ENCODE measurements at places on chromosomes 5 and 9.

DNA sequence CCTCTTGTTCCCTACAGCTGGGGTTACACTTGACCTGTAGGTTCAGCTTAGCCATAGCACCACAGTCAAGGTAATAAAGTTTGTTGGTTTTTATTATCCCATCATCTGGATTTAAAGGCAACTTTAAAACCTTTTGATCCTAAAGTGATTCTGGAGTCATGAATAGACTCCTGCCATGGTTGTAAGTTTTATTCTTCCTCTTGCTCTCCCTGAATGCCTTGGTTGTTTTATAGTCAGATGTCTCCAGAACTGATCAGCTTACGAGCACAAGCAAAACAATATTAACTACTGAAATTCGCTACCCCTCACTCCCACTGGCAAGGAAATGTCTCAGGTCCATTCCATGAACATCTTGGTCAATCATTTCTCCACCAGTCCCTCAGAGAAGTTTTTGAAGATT is 1328.6 kb downstream of the PTPRD start:
- no peak for DNase-seq

GRCh38 chr5:94983861-94984535 is 300.9 kb downstream of the MCTP1 start:
- no peak for DNase-seq

- DNase-seq = no peak
Observed at GRCh38 chr9:34992376-34992951, 2.9 kb downstream of the DNAJB5 start.

DNA sequence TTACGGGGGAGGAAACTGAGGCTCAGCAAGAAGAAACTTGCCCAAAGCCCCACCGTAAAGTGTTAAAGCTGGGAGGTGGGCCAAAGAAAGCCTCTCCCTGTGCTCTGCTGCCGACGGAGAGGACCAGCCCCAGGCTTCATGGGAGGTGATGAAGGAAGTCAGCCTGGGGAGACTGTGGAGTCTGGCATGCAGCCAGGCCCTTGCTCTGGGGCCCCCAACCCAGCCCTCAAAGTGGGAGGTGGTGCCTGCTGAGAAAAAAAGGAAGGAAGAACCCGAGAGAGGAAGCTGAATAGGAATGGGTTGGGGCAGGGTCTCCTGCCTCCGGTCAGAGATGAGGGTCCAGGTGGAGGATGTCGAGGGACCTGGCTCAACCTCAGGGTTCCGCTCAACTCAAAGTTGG is 3.8 kb downstream of the RNF44 start:
- DNase-seq = no peak

- DNase-seq = no peak
Observed at GRCh38 chr9:21788752-21789151, 13.7 kb upstream of the MTAP start.
